ENCODE measurements at places on chromosomes 5 and 9.

DNA sequence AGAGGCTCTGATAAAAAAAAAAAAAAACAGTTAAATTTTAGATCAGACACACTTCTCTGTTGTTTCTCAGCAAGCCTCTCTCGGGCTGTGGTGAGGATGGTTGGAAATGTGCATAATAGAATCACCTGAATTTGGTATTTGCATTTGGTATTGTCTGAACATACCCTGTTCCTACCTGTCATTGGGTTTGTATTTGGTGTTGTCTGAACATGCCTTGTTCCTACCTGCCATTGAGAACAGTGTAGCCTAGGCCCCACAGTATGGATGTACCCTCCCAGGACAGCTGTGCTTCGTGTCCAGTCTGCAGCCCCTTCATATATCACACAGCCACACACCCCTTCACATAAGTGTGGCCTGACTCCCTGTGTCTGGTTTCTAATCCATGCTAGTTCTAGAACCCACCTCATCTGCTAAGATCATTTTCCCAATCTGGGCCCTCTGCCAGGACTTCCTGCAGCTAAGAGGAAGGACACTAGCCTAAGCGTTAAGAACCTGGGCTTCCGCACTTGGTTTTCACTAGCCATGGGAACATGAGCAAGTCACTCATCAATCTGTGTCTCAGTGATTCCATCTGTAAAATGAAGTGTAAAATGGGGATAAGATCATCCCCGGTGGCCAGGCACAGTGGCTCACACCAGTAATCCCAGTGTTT, 49.2 kb downstream of the ITGA2 start:
- ATAC-seq: peak; percentile 84

DNA sequence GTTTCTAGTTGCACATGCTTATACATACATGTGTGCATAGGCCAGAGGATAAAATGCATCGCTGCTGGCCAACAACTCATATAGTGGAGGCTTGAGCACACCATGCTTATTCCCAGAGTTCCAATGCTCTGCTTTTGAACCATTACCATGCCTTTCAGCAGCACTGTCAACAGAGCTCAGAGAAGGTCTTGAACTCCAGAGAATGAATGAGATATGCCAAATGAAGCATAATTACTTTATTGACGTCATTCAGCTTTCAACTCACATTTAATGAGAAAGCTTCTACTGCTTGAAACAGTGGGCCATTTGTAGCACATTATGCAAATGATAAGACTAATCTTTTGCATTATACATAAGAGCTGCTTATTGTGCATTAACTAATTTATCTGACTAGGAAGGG, 765.3 kb upstream of the GRAMD2B start:
- no peak for ATAC-seq

DNA sequence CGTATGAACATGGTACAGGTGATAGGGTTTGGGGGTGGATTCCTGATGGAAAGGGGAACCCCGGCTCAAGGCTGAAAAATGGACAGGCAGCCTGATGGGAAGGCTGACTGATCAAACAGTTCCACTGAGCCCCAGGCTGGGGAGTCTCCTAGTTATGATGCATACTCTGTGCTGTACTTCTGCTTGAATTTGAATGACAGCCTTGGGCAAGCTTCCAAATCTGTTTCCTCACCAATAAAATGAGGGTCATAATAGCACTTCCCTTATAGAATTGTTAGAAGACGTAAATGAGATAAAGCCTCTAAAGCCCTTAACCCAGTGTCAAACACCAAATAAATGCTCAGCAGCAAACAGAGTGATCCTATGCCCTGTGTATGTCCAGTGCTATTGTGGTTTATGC, 478.5 kb upstream of the DMAC1 start:
- no peak for ATAC-seq

DNA sequence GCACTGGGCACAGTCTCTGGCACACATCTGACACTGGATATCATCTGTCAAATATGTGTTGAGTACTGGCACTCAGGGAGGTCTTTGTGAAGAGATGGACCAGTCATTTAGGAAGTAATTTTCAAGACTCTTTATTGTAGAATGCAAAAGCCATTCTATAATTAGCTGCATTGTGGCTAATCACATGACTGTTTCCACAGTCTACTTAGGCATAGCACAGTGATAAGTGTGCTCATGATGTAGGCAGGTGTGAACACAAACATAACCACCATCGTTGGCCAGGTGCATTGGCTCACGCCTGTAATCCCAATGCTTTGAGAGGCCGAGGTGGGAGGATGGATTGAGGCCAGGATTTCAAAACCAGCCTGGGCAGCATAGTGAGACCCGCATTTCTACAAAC, 62.2 kb downstream of the CFAP77 start:
- ATAC-seq: no peak

DNA sequence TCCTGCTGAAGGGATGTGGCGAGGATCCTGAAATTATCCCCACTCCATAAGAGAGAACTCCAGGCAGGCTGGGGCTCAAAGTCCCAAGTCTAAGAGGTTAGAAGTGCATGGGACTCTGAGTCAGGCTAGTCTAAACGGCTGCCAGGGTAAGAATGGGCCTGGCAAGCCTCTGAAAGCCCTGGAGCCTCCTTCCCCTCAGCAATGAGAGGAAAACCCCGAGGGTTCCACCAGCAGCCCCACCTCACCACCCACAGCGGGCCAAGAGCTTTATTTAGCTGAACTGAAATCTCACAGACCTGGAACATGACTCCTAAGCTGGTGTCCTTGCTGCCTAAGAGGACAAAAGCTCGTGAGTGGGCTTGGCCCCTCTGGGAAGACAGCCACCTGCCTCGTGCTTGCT, 135.5 kb downstream of the SEC61B start:
- no peak for ATAC-seq

- ATAC-seq: no peak
Measured at GRCh38 chr5:32536246-32536645, 49.1 kb upstream of the SUB1 start.

- ATAC-seq: peak; percentile 53
Measured at GRCh38 chr9:110207071-110207641, 803 bp downstream of the C9orf152 start.

- ATAC-seq: no peak
Measured at GRCh38 chr5:61334868-61335615, 3.0 kb downstream of the ZSWIM6 start.

DNA sequence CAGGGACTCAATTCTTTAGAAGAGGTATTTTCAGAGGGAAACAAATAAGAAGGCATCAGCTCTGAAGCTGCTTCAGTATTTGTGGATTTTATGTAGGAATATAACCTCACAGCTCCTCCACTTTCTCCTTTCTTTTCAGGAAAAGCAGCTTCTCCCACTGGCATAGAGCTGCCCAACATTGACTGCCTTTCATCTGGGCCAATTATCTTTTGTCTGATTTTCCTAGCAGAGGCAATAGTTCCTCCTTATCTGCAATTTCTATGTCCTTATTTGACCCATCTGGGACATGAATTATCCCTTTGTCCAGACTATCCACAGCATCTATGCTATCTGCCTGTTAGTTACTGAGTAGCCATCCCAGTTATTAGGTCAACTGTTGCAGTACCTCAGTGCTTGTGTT, 1671.2 kb upstream of the ACO1 start:
- no peak for ATAC-seq

DNA sequence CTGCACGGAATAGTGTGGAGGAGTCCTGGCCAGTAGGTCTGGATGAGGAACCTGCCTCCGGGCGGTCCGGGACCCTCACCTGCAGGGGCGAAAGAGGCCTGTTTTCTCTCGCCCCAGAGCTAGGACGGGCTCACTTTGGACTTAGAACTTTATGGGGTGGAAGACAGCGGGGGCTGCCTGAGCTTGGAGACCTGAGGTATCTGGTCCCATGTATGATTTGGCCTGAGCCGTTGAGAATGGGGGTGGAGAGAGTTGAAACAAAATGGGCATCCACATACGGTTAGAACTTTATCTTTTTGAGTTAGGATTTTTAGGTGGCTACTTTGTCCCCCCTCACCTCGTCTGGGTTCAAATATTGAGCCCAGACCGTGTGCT, 681 bp upstream of the ETF1 start:
- ATAC-seq: peak; percentile 61

DNA sequence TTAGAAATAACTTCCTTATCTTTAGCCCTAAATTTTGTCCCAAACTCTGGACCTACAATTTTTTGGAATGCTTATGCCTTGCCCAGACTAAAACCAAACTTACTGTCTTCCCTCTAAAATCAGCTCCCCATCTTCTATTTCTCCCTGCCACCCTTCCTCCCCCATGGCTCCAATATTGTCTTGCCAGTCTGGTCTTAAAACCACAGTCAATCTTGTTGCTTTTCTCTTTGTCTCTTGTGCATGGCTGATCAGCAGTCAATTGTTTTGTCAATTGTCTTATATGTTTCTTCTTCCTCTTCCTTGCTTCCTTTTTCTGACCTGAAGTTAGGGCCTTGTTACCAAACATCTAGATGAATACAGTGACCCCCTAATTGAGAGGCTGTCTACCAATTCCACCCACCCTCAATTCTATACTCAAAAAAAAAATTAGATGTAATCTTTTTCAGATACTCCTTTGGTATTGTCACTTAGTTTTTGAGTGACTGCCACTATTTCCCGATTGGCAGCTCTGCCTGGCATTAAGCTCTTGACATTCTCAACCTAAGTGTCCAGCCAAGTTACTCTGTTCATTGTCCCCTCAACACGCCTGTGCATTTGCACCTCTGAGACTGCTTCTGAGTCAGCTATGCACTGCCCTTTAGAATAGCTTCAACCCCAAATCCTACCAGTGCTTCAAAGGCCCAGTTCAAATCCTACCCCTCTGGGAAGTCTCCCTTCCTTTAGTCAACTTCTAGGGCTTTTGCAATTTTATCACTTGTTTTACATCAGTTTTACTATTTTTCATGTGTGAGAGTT, 2.5 kb downstream of the PDCD1LG2 start:
- no peak for ATAC-seq

DNA sequence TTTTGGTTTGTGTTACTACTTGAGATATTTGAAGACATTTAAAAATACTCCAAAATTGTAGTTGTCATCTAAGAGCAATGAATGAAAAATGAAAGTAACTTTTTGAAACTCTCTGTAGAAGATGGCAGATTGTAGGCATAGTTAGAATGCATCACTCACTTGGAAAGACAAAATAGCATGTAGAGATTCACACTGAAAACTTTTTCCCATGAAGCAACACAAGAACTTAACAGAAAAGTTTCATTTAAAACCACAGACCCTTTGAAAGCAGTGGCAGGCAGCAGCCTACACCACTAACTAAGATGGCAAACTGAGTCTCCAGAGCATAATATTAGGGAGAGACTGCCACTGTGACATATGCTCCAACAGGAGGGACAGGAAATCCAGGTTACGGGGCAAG, 18.9 kb upstream of the FAM174A start:
- no peak for ATAC-seq

GRCh38 chr5:56658972-56659371, 156.4 kb upstream of the MAP3K1 start:
- peak; percentile 82 for ATAC-seq

DNA sequence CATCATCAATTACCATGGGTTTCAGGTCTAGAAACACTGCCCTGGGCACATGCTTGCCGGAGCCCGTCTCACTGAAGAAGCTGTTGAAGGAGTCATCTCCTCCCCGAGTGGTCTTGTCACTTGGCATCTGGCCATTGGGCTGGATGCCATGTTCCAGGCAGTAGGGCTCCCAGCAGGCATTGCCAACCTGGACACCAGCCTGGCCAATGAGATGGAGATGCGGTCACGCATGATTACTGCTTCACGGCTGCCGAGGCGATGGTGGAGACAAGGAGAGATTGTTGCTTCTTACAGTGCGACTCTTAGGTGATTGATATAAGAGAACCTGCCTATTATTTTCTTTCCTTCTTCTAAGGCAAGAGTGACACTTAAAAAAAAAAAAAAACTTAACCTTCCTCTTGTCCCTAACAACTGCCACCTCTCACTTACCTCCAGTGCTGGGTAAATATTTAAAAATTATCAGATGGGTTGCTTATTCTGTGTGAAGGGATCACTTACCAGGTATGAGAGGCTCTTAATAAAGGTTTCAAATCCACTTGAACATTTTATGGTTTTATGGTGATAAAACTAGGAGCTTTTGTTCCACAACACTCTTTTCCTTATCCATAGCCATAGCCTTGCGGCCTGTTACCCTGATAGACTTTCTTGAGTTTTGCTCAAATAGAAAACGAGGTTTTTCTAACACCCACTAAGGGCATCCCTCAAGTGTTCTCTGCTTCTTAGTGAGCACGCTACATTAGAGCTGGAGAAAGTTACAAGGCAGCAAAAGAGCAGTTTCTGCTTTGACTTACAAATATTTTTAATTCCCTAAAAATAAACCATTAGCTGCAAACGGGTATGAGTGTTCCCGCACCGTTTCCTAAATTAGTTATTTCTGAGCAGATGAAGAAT, 41.2 kb downstream of the NIM1K start:
- no peak for ATAC-seq

DNA sequence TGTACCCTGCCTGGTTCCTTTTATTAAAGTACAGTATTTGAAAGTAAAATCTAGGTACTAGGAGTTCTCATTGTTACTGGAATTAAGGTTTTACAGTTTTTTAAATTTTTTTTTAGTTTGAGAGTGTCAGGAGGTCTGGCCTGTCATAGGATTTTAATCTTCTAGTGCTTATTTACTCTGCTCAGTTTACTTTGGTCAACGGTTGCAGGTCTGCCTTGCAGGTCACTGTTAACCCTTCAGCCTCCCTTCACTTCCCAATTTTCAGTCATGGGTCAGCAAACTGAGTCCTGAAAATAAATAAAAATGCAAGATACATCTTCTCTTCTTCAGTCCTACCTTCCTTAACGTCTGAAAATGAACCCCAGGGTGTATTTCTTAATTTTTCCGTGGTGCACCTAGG, 18.8 kb upstream of the PTBP3 start:
- ATAC-seq: no peak

GRCh38 chr5:73596705-73597328, 29.2 kb upstream of the ARHGEF28 start:
- no peak for ATAC-seq

DNA sequence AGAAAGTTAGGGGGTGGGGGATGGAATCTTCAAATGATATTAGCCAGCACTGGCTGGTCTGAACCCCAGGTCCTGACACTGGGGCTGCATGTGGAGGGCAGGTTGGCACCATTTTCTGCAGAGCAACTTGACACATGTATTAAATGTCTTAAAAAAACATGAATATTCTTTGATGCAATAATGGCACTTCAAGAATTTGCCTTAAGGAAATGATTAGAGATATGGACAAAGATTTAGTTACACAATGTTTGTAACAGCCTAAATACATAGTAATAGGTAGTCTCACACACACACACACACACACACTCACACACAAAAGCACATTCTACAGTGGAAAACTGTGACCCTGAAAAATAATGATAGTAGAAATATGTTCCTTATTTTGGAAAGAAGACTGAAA, 3.6 kb downstream of the SVEP1 start:
- ATAC-seq: no peak

- ATAC-seq: peak; percentile 33
Measured at GRCh38 chr9:108838017-108838416, 17.8 kb downstream of the ACTL7B start.

DNA sequence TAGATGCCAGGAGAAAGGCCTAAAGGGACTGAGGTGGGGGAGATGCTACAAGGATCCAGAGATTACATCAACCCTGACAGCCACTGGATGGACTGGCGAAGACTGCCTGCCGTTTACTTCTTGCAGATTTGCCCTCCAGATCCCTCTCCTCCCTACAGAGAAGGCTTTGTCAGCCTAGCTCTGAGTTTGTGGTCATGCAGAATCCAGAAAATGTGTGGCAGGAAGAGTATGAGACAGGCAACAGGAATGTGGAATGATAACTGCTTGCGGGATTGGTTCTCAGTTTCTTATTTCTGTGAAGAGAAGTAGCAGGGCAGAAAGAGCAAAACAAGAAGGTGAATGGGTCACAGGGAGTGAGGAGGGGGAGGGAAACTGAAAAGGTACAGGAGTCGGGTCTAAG, 129.6 kb downstream of the TLE1 start:
- no peak for ATAC-seq

GRCh38 chr5:61974680-61975079, 331.3 kb upstream of the KIF2A start:
- ATAC-seq: no peak
